CD4-positive, alpha-beta memory T cell (primary cell): ENCODE measurements at places on chromosomes 7 and 10. TPM values are rescaled to one million over a fixed set of nuclear protein-coding genes. Genes with fewer than 3 reads are reported as not detected.

RBP4 gene
- not detected for total RNA-seq

MCM10 gene
- total RNA-seq = not detected

GBX1 gene
- not detected for total RNA-seq

FBXL13 gene
- 0.49 TPM for total RNA-seq

DNA sequence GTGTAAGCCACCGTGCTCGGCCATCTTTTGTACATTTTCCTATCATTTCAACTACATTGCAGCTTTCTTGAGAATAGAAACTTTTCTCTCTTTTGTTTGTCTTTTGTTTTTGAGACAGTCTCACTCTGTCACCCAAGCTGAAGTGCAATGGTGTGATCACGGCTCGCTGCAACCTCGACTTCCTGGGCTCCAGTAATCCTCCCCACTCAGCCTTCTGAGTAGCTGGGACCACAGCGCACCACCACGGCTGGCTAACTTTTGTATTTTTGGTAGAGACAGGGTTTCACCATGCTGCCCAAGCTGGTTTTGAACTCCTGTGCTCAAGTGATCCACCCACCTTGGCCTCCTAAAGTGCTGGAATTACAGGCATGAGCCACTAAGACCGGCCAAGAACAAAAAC, 31.3 kb upstream of the DAGLB start:
- H3K4me1 ChIP-seq = peaks cover 57% of the 10 kb centered on the region
- no peak overlapping the region for H3K4me3 ChIP-seq
- no peaks in the 10 kb centered on the region for H3K27me3 ChIP-seq
- no peak for DNase-seq
- H3K27ac ChIP-seq = no peak overlapping the region

DNA sequence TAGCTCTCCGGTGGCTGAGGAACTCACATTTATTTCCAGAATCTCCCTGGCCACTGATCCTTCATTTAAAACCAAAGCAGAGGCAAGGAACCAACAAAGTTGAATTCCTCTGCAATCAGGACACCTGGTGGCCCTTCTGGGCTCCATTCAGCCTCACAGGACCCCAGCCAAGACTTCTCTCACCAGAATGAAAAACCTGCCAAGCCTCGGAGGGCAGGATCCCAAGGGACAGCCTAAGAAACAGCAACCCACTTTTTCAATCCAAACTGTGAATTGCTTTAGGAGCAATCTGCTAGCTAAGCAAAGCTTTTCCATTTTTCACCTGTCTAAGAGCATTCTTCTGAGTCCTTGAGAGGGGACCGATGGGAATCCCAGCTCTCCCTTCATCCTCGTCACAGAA, 34.6 kb downstream of the OAT start:
- no peak overlapping the region for H3K27ac ChIP-seq
- peaks cover 21% of the 10 kb centered on the region for H3K27me3 ChIP-seq
- no peak overlapping the region for H3K4me3 ChIP-seq

DNA sequence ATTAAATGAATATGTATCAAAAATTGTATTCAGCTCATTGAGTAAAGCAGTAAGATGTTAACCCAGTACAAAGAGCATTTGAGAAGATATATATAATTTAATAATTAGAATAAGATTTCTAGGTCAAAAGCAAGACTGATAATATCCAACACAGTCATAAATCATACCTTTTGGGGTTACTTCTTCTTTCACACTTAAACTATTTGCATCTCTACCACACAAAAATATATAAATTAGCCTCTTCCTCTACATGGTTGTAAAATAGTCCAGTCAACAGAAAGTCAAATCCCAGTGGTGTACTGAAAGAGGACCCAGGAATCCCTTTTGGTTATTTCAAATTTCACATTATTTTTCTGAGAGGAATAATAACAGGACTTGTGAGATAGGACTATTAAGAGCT, 204.6 kb upstream of the INHBA start:
- DNase-seq = no peak
- H3K36me3 ChIP-seq = no peaks in the 10 kb centered on the region
- no peak overlapping the region for H3K27ac ChIP-seq

DNA sequence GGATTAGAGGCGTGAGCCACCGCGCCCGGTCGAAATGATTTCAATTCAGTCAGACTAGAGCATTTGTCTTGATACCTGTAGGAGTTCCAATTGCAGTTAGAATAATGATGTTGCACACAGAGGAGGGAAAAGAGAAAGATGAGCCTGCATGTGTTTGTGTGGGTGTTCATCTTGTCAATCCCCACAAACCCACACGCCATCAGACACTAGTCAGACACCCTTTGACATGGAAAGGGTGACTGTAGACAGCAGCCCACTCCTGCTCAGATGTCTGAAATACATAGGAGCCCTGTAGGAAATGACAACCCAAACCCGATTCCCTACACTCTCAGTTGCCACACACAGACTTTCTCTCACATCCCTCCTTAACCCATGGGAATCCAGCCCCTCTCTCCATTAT, 92.0 kb downstream of the ABLIM1 start:
- H3K36me3 ChIP-seq = no peaks in the 10 kb centered on the region
- no peak for DNase-seq
- H3K4me1 ChIP-seq = no peaks in the 10 kb centered on the region
- no peak overlapping the region for H3K27ac ChIP-seq
- no peaks in the 10 kb centered on the region for H3K27me3 ChIP-seq

DNA sequence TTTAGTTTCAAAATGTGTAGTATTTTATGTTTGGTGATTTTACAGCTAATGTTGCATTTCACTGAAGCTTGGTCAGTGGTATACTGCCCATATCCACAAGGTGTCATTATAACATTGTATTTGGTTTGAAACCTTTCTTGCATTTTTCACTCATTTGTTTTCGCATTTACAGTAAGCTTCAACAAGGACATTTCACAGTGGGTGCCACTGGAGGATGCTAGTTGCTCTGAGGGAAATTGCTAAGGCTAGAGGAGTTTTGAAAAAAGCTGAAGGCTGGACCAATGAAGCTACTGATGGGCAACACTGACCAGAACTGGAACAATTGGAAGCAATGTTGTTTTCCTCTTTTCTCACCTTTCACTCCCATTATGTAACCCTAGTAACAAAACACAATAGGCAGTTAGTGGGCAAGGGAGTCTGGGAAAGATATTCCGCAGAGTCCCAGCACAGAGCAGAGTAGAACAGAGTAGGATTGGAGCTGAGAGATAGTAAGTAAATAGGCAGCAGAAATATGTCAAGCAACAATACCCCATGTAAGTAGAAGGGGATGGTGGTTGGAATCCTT, 23.6 kb upstream of the SRI start:
- no peaks in the 10 kb centered on the region for H3K27me3 ChIP-seq
- no peak overlapping the region for H3K4me3 ChIP-seq
- DNase-seq = no peak
- no peaks in the 10 kb centered on the region for H3K4me1 ChIP-seq
- no peaks in the 10 kb centered on the region for H3K36me3 ChIP-seq

DNA sequence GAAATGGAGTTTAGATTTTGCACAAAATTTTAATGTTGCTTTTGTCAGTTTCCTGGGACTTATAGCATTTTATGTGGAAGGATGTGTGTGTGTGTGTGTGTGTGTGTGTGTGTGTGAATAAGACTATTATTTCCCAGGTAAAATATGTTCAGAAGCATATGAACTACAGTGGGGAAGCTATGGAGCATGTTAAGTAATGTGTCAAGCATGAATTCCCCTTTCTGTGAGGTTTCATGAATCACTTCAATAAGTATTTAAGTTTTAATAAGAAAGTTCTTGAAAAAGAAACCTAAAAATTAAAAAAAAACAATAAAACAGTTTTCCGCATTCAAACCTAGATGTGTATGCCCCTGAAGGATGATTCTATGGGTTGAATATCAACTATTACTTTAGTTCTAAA, 693 bp downstream of the CREB5 start:
- H3K4me1 ChIP-seq = peaks cover 18% of the 10 kb centered on the region
- no peak overlapping the region for H3K4me3 ChIP-seq
- H3K36me3 ChIP-seq = no peaks in the 10 kb centered on the region
- no peak overlapping the region for H3K27ac ChIP-seq
- H3K27me3 ChIP-seq = peaks cover 17% of the 10 kb centered on the region
- no peak for DNase-seq

DNA sequence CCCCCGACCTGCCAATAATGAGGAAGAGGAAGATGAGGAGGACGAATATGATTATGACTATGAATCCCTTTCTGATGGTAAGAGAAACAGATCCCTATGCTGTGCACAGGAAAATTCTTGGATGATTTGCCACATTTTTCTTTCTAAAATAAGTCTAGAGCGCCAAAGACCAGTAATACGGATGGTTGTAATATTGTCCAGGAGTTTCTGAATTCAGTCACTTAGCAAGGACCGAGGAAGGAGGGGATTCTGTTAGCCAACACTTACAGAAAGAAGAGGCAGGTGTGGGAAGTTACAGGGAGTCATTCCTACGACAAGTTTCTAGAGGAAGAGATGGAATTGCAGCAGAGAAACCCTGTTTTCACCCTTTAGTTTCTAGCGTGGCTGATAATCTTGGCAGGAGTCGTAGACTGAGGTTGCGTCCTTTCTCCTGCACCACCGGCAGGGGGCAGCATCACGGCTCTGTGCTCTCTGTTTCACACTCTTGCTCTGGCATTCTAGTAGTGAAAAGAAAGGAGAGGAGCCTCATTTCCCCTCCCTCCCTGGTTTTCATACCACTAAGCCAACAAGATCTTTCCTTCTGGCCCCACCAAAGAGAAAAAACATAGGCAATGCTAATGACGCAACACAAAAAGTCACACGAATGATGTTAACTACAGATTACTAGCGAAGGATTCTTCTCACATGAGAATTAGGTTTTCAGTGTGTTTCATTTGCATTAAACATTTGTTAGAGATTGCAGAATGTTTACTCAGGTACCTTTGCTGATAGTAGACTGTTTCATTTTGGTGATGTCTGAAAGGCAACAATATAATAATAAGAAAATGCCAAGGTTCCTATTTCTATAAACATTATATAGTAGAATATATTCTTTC, 82.7 kb downstream of the NOC3L start:
- H3K27me3 ChIP-seq = no peaks in the 10 kb centered on the region
- no peaks in the 10 kb centered on the region for H3K4me1 ChIP-seq
- H3K27ac ChIP-seq = no peak overlapping the region
- H3K4me3 ChIP-seq = no peak overlapping the region
- peak; percentile 41 for DNase-seq

- H3K27ac ChIP-seq = no peak overlapping the region
- no peak for DNase-seq
- no peaks in the 10 kb centered on the region for H3K27me3 ChIP-seq
- no peak overlapping the region for H3K4me3 ChIP-seq
- no peaks in the 10 kb centered on the region for H3K4me1 ChIP-seq
- no peaks in the 10 kb centered on the region for H3K36me3 ChIP-seq
These were observed 287.7 kb downstream of the IPMK start for GRCh38 chr10:57979956-57980355.

- peaks cover 3% of the 10 kb centered on the region for H3K27me3 ChIP-seq
- no peak for DNase-seq
- no peak overlapping the region for H3K27ac ChIP-seq
- no peak overlapping the region for H3K4me3 ChIP-seq
These were observed 21.1 kb upstream of the PFKP start for GRCh38 chr10:3046210-3046779.
